ENCODE measurements at places on chromosomes 3 and 15. TPM values are rescaled to one million over a fixed set of nuclear protein-coding genes. Genes with fewer than 3 reads are reported as not detected.

DNA sequence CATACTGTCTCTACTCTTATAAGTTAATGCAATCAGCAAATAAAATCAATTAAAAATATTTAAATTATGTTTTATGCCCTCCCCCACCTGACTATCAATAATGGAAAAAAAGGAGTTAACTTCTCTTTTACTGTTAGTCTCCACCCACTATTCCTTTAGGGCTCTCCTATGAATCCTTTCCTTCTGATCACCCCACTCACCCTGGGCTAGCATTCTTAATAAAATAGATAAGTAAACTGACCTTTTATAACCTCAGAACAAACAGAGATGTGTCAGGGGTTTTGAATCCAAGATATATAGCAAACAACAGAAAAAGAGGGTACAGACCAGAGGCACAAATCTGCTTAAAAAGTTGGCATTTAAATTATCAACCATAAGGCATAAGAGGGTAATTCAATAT, 116.1 kb upstream of the PLXND1 start:
- H3K27me3 ChIP-seq, result no peaks in the 10 kb centered on the region
- no peak overlapping the region for H3K4me3 ChIP-seq
- no peaks in the 10 kb centered on the region for H3K36me3 ChIP-seq
- H3K4me1 ChIP-seq, result peaks cover 4% of the 10 kb centered on the region
- no peak for DNase-seq

Gene ERICH6
- not detected for total RNA-seq

Gene ZNF80
- total RNA-seq, result 0.12 TPM

DNA sequence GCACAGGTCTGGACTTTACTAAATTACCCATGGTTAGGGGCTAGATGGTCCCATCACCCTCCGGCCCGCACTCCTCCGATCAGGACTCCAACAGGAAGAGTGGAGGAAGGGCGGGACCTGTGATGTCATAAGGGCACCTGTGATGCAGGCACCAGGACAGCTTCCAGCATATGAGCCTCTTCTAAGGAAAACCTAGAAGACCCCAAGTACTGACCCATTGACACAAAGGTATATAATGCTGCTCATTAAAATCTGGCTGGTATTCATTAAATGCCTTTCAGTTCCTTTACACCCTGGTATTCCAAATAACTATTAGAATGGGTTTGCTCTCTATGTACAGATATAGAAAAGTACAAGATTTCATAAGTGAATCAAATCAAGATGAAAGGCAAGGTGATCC, at the start of gene IQCF5:
TSS of gene IQCF5 (minus strand) at position 101 of the 400 bp plus-strand sequence. CDS start at position 31, 70 bp downstream.
- no peaks in the 10 kb centered on the region for H3K36me3 ChIP-seq
- DNase-seq, result no peak
- peaks cover 9% of the 10 kb centered on the region for H3K4me1 ChIP-seq
- no peaks in the 10 kb centered on the region for H3K27me3 ChIP-seq

DNA sequence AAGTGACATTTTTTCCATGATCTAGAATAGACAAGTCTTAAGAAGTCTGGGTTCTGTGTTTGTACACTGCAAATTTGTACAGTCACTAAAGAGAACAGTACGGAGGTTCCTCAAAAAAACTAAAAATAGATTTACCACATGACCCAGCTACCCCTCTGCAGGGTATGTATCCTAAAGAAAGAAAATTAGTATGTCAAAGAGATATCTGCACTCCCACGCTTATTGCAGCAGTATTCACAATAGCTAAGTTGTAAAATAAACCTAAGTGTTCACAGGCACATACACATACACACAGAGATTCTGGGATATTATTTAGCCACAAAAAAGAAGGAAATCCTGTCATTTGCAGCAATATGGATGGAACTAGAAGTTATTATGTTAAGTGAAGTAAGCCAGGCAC, 120.4 kb downstream of the ZIC1 start:
- no peak overlapping the region for H3K27ac ChIP-seq
- no peaks in the 10 kb centered on the region for H3K4me1 ChIP-seq
- H3K36me3 ChIP-seq, result no peaks in the 10 kb centered on the region
- H3K27me3 ChIP-seq, result no peaks in the 10 kb centered on the region
- no peak for DNase-seq

Data from HCT116 (cell line).